ENCODE measurements at places on chromosomes 4 and X.

DNA sequence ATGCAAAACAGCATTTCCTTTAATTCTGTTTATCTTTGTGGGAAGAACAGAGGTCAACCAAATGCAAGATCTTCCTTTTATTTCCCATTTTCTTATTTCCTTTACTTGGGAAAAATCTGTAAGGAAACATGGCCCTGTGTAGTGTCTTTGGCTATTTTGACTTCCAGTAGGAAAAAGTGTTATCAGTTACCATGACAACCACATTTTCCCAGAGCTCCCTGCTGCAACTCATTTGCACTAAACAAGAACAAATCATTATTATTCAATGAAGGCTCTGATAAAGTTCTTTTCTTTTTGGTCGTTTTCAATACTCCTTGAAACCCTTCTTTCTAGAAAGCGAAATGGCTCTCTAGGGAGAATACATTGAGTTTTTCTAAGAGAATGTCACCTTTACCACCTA, 117.2 kb upstream of the DDX53 start:
- no peak for DNase-seq
- H3K36me3 ChIP-seq: no peaks in the 10 kb centered on the region
- H3K27ac ChIP-seq: no peak overlapping the region
- no peak overlapping the region for H3K4me3 ChIP-seq
- H3K4me1 ChIP-seq: no peaks in the 10 kb centered on the region
- H3K27me3 ChIP-seq: no peaks in the 10 kb centered on the region

GRCh38 chr4:789571-790465, 36.1 kb downstream of the CPLX1 start:
- H3K36me3 ChIP-seq: no peaks in the 10 kb centered on the region
- peaks cover 32% of the 10 kb centered on the region for H3K4me1 ChIP-seq
- H3K27me3 ChIP-seq: peaks cover 96% of the 10 kb centered on the region
- no peak for DNase-seq
- H3K4me3 ChIP-seq: no peak overlapping the region
- H3K27ac ChIP-seq: no peak overlapping the region

DNA sequence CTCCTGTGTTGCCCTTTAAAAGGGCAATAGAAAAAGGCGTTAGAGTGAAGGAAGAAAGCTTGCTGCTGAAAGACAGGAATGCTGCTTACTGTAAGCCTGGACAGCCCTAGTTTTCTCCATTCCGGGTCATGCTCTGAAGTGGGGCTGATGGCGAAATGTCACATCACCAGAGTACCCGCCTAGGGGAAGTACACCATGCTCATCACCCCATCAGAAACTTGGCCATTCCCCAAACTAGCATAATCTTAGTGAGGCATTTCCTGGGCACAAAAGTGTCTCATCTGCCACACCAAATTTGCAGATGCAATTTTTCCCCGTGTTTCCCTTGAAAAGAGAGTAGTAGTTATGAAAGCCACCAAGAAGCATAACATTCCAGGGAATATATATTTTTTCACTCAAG, 47.8 kb upstream of the CAMK2D start:
- no peaks in the 10 kb centered on the region for H3K36me3 ChIP-seq
- H3K27ac ChIP-seq: no peak overlapping the region
- H3K4me3 ChIP-seq: no peak overlapping the region
- H3K27me3 ChIP-seq: no peaks in the 10 kb centered on the region
- no peaks in the 10 kb centered on the region for H3K4me1 ChIP-seq

GRCh38 chrX:7706032-7706431, 136.9 kb upstream of the VCX start:
- H3K4me1 ChIP-seq: no peaks in the 10 kb centered on the region
- DNase-seq: no peak
- H3K27me3 ChIP-seq: no peaks in the 10 kb centered on the region
- H3K4me3 ChIP-seq: no peak overlapping the region

All from esophagus squamous epithelium (tissue), 5 donors.